ENCODE measurements at places on chromosomes 2 and 18. TPM values are rescaled to one million over a fixed set of nuclear protein-coding genes. Genes with fewer than 3 reads are reported as not detected.

The TFPI gene
- 1.9 TPM for total RNA-seq

The ELMOD3 gene
- 19.9 TPM for total RNA-seq

The CNTNAP5 gene
- not detected for total RNA-seq

The KCNS3 gene
- total RNA-seq, result not detected

The CD207 gene
- 1.1 TPM for total RNA-seq

The MDH1B gene
- total RNA-seq, result 0.45 TPM

DNA sequence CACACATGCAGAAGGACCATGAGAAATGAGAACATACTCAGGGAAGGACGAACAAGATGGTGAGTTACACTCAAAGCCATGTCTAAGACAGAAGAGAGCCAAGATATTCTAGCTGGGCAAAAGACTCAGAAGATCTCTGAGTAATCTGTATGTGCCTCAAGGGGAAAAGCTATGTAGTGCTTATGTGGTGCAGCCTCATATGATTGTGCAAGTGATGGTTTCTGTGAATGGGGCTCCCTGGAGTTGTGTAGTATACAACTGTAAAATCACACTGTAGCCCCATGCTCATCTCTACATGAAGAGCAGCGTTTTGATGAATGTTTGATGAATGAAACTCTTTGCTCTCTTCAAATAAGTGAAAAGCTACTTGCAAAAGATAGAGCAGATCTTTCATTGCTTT is 57.5 kb downstream of the OSR1 start:
- H3K4me1 ChIP-seq, result no peaks in the 10 kb centered on the region
- no peaks in the 10 kb centered on the region for H3K36me3 ChIP-seq
- no peak for DNase-seq

- no peaks in the 10 kb centered on the region for H3K27me3 ChIP-seq
- peak overlapping the region; percentile 91 for H3K27ac ChIP-seq
- peaks cover 10% of the 10 kb centered on the region for H3K36me3 ChIP-seq
- peaks cover 34% of the 10 kb centered on the region for H3K4me1 ChIP-seq
- no peak for DNase-seq
Observed at GRCh38 chr2:61538920-61539520, 864 bp upstream of the XPO1 start.

- H3K36me3 ChIP-seq, result no peaks in the 10 kb centered on the region
- H3K27ac ChIP-seq, result no peak overlapping the region
- no peak overlapping the region for H3K4me3 ChIP-seq
- no peaks in the 10 kb centered on the region for H3K4me1 ChIP-seq
Observed at GRCh38 chr2:215693193-215693998, 257.5 kb upstream of the FN1 start.

DNA sequence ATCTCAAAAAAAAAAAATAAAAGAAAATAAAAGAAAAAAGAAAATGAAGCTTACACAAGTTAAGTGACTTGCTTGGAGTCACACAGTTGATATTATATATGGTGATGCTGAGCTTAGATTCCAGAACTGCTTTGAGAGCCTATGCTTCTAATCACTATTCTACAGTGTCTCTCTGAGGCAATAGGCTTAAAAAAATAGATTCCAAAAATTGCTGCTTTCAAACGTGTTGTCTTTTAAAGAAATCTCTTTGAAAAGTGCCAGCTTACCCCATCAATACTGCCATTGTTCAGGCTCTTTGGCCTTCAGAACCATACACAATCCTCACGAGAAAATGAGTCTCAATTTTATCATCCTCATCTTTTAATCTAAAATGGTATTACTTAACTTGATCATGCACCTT is 102.6 kb downstream of the CDK15 start:
- H3K4me3 ChIP-seq, result no peak overlapping the region
- DNase-seq, result no peak
- no peak overlapping the region for H3K27ac ChIP-seq
- H3K4me1 ChIP-seq, result peaks cover 9% of the 10 kb centered on the region
- no peaks in the 10 kb centered on the region for H3K36me3 ChIP-seq

GRCh38 chr18:4640349-4641012 is 185.4 kb upstream of the DLGAP1 start:
- no peaks in the 10 kb centered on the region for H3K4me1 ChIP-seq
- H3K27ac ChIP-seq, result no peak overlapping the region
- DNase-seq, result no peak
- H3K27me3 ChIP-seq, result no peaks in the 10 kb centered on the region

DNA sequence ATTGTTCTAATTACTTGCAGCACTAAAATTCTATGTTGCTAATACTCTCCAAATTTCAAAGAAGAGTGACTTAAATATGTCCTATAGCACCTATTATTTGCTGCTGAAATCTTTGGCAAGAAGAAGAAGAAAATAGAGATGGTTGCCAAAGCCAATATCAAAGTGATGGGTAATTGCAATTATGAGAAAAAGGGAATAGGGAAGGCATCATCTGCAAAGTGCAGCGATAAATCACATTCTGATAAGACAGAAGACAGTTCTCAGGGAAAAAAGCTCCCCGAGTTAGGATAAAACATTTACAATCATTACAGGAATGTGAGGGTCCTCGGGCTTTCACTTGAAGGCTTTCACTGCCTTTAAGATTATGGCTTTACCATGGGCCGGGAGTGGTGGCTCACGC is 72.1 kb upstream of the RASGRP3 start:
- H3K36me3 ChIP-seq, result no peaks in the 10 kb centered on the region
- no peak for DNase-seq
- no peaks in the 10 kb centered on the region for H3K4me1 ChIP-seq
- H3K27me3 ChIP-seq, result peaks cover 11% of the 10 kb centered on the region
- no peak overlapping the region for H3K27ac ChIP-seq
- H3K4me3 ChIP-seq, result no peak overlapping the region

DNA sequence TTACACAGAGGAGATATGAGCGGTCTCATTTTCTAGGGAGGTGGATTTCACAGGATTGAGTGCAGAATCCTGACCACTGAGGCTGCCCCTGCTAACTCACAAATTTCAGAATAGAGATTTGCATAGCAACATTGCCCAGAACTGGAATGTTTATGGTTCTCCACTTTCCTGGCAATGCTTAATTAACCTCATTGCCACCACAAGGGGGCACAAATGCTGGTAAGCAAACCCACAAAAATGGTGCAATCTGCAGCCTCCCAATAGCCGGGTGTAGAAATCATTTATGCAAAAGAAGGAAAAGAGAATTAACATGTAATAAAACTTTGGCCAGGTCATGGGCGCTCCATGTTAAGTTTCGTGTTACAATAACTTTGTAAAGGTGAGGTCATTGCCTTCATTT is 112.4 kb downstream of the CYRIA start:
- no peaks in the 10 kb centered on the region for H3K36me3 ChIP-seq
- H3K4me1 ChIP-seq, result no peaks in the 10 kb centered on the region
- no peak overlapping the region for H3K27ac ChIP-seq
- no peak for DNase-seq
- H3K27me3 ChIP-seq, result no peaks in the 10 kb centered on the region

Data from natural killer cell treated with Interleukin-12 subunit alpha and Interleukin-12 subunit beta and Interleukin-15 and Interleukin-18, amount 100 ng/mL, for 72 hours (primary cell).